NCI-H1048 (cell line): ENCODE measurements at places on chromosomes 11 and 22.

DNA sequence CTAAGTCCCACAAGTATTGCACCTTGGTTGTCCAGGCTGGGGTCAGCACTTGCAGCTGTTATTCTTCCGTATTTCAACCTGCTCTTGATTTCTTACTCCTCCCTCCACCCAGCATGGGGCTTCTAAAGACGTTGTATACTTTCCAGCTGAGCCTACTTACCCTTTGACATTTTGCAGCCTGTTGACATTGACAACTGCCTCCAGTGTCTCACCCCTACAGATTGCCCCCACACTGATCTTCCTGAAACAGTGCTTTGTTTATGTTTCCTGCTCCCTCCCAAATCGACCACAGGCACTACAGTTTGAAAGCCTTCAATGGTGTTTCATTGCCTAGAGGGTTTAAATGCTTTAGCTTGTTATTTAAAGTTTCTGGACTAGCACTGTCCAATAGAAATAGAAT is 56.6 kb downstream of the FAM83F start:
- DNase-seq: no peak

- no peak for DNase-seq
These were observed 9.4 kb upstream of the FBLN1 start for GRCh38 chr22:45493286-45493771.

DNA sequence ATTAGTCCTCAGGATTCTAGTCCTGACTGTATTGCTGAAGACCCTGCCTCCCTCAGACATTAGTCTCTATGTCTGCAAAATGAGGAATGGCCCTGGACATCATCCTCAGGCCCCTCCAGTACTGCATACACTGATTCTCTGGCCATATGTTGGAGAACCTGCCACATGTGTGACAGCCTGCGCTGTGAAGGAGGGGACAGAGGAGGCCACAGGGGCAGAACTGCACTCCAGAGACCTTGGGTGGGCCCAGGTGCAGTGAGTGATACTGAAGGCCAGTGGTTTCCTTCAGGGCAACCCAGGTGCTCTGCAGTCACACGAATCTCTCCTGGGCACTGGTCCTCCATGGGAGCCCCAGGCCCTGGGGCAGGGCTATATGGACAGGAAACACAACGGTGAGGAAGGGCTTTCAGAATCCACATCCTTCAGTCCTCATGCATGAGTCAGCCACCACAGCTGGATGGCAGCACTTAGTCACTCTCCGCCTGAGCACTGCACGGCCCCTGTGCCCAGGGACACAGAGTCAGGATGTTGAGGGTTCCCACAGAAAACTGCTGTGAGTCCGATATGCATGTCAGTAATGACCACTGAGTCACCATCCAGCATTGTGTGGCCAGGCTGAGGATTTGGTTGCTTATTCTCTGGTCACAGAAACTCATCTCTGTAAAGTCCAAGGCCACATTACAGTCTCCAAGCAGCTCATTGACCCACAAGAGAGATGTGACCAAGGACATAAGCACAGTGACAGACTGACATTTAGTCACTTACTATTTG is 39.7 kb downstream of the ME3 start:
- no peak for DNase-seq

- DNase-seq: no peak
These were observed 50.6 kb downstream of the ME3 start for GRCh38 chr11:86621854-86622253.

- DNase-seq: no peak
These were observed 268.5 kb upstream of the SYN3 start for GRCh38 chr22:33326540-33327295.

DNA sequence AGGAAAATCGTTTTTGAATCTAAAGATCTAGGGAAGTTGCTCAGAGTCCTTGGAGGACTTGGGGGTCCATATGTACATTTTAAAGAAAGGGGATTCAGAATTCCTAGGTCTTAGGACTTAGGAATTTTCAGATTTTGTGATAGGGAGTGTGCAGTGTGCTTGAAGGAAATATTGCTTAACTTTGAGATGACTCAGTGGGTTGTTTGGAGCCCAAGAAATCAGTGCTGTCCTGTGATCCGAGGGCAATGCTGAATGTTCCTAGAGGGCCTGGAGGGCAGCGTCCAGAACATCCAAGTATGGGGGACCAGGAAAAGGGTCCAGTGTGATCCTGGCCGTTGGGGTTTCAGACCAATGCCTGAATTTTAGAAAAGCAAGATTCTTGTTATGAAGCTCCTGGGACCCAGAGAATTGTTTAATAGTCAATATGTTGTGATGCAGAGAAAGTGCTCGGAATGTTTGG is 3.1 kb upstream of the IGF2 start:
- no peak for DNase-seq

GRCh38 chr11:30326906-30327305 is 4.0 kb downstream of the ARL14EP start:
- DNase-seq: no peak

DNA sequence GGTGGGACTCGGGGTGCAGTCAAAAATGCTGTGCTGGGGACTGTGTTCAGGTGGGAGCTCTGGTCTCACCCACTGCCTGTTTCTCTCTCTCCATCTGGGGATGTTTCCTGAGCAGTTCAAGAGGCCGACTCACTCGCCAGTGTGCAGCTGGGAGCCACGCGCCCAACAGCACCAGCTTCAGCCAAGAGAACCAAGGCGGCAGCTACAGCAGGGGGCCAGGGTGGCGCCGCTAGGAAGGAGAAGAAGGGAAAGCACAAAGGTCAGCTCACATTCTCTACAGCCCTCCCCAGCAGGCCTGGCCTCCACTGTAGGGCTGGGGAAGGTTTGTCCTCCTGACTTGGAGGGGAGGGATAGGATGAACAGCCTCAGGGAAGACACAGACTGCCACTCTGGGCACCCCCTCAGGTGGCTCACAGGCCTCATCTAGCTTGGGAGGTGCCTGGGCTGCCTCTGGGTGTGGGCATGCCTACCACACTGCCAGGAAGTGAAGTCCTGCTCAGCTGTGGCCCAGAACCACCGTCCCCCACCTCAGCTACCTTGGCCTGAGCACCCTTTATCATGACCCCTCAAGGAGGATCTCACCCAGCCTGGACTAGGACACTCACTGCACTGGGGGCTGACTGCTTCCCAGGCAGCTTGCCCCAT is 13.0 kb downstream of the TUB start:
- no peak for DNase-seq

- no peak for DNase-seq
These were observed 432 bp upstream of the GRK2 start for GRCh38 chr11:67265633-67266448.

- DNase-seq: no peak
These were observed 99.4 kb upstream of the BLID start for GRCh38 chr11:122215244-122215992.

- DNase-seq: no peak
These were observed 82.6 kb downstream of the APIP start for GRCh38 chr11:34833602-34834001.

DNA sequence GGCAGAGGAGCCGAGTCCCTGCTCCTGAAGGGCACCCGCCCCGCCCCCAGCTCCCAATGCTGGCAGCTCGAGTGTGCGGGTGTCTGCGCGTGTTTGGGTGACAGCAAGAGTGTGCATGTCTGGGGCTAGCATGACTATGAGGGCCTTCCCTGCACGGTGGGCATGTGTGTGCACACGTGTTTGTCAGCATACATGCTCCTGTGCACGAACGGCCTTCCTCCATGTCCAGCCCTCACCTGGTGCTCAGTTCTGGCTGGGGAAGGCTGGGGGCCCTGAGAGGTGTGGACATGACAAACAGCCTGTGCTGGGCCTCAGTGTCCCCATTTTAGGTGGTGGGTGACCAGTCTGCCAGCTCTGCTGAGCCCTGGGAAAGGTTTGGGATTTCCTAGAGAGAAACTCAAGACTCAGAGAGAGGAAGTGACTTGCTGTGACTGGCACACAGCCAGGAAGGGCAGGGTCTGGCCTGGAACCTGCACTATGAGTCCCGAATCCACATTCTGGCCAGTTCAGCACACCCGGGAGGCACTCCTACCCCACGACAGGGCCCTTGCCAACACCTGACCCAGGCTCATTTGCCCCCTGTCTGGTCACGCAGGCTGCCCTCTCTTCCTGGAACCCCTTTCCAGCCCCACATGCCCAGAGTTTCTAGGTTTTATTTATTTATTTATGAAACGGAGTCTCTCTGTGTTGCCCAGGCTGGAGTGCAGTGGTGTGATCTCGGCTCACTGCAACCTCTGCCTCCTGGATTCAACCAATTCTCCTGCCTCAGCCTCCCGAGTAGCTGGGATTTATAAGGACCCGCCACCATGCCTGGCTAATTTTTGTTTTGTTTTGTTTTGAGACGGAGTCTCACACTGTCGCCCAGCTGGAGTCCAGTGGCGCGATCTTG is 3.3 kb upstream of the SHISA8 start:
- no peak for DNase-seq

DNA sequence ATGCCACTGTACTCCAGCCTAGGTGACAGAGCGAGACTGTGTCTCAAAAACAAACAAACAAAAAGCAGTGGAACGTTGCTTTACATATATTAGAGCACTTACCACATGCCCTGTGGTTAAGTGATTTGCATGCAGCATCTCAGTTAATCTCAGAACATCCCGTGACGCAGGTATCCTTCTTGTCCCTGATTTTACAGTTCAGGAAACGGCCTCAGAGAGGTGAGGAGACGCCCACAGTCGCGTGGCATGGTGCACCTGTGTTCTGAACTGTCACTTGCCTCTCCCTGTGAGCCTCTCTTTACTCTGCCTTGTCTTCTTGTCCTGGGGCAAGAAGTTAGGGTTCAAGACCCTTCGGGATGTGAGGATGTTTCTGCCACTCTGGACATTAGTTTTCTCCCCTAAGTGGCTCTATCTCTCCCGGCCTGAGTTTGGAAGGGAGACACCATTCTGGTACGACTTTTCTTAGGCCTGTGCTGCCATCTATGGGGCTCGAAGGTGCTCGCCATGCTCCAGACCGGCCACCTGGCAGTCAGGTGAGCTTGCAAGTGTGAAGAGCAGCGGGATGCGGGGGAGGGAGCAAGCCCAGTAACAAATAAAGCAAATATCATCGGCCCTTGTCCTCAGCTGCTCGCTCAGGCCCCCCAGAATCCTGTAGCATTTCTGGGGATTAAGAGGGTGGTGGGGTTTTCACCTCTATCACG is 25.6 kb downstream of the YWHAH start:
- peak; percentile 41 for DNase-seq

GRCh38 chr11:106939157-106939556 is 79.1 kb downstream of the GUCY1A2 start:
- peak; percentile 14 for DNase-seq

- no peak for DNase-seq
These were observed 60.1 kb downstream of the PRR5L start for GRCh38 chr11:36356201-36356600.

GRCh38 chr11:17328871-17329494 is 22.6 kb upstream of the NCR3LG1 start:
- no peak for DNase-seq

DNA sequence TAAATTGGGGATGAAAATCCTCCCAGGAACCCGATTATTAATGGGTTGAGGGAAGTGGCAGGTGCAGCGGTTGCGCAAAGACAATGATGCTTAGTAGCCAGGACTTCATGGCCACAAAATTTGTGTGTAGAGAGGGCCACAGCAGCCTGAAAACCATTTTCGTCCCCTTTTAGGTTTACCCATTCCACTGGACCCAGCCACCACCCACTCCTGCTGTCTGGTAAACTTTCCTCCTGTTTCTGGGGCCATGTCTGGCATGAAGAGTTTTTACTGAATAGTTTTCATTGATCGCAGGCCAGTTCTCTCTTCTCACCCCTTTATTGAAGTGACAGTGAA is 69.5 kb upstream of the SYT13 start:
- DNase-seq: no peak
